Bone marrow (tissue), 2 donors: ENCODE measurements at places on chromosomes 2 and 18.

GRCh38 chr2:46164529-46165301 is 132.5 kb upstream of the EPAS1 start:
- no peak for DNase-seq

GRCh38 chr2:46701152-46701551 is 214.5 kb downstream of the MCFD2 start:
- DNase-seq: no peak

DNA sequence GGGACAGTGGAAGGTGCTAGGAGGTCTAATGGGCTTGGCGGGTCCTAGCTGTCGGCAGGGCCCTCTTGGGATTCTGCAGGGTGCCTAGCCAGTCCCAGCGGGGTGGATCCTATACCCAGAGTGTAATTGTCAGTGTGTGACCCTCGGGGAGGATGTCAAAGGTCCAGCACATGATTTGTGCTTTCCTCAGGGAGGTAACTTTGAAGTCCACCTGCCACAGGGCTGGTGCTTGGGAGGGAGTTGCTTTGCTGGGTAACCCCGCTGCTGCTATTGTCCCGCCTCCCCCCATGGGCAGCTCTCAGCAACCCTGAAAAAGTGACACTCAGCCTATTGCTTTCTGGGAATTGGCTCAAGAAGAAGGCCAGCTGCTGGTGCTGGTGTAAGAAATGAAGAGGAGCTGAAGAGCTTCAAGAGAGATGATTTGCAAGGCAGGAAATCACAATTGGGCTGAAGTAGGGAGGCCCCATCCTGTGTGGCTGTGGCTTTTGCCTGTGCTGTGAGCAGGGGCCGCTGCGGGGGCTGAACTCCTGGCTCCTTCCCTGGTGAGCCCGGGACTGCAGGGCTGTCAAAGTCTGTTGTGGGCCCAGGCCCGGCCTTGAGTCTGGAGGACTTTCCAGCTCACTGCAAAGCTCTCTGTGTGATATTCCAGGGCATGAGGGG is 36.4 kb downstream of the EMILIN2 start:
- peak; percentile 82 for DNase-seq

DNA sequence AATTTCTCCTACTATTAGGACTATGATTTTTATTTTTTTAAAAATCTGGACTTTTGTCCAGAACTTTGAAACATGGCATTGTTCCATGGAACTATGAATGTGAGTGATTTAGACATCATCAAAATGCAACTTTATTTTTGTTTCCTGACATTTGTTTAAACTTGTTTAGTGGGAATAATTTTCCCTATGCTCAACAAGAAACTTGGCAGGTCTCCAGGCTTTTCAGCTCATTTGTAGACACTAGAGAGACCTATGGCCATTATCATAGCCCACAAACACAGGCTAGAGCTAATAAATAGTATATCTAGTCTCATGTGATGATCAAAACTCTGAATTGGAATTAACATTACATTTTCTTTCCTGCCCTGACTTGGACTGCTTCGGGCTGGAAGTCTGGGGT is 145.1 kb upstream of the CELF4 start:
- DNase-seq: no peak

DNA sequence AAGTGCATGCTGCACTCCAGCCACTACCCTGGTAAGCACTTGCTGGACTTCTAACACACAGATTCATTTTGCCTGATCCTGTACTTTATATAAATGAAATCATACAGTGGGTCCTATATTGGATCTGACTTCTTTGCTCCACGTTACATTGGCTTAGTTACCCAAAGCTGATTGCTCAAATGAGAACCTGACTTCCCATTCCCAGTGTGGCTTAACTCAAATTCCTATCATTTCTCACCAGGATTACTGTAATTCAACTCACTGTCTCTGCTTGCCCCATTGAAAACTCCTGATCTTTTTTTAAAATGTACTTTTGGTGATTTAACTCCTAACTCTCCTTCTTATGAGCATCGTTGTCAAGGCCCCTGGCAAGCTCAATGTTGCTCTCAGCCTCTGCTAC is 1.4 kb downstream of the RSAD2 start:
- DNase-seq: no peak

GRCh38 chr18:61471541-61471940 is 138.3 kb downstream of the CDH20 start:
- no peak for DNase-seq

GRCh38 chr2:21920721-21921120 is 797.0 kb downstream of the TDRD15 start:
- DNase-seq: no peak

DNA sequence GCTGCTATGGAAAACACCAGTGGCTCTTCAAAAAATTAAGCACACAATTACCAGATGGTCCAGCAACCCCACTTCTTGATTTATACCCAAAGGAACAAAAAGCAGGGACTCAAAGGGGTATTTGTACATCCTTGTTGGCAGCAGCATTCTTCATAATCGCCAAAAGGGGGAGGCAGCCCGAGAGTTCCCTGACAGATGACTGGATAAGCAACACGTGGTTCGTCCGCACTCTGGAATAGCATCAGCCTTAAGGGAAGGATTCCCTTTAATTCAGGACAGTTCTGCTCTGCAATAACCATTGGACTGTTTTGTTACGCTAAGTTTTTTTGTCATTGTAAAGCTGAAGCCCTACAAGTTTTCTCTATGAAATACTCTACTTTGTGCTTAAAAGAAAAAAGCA is 76.7 kb upstream of the TWIST2 start:
- no peak for DNase-seq

DNA sequence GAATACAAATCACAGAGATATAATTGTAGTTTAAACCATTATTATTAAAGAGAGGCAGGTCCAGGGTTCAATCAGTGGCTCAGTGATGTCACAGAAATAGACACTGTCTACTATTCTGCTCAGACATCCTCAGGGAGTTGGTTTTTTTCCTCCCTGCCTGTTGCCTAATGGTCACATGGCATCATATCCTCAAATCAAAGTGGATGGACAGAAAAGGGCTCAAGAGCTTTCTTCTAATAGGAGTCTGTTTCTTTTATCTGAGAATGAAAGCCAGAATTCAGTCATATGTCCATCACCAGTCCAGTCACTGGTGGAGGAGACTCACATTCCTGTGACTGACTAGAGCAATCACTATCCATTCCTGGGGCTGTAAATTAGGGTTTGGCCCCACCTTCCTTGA is 27.9 kb upstream of the EPC2 start:
- DNase-seq: no peak

- DNase-seq: no peak
These were observed 119.8 kb downstream of the PLB1 start for GRCh38 chr2:28615706-28616105.

GRCh38 chr2:125041846-125042245 is 1016.8 kb downstream of the CNTNAP5 start:
- DNase-seq: no peak

- DNase-seq: no peak
These were observed 55.3 kb upstream of the REL start for GRCh38 chr2:60826111-60826510.

GRCh38 chr2:207257251-207258250 is 91.8 kb upstream of the KLF7 start:
- DNase-seq: no peak

GRCh38 chr2:42809819-42810120 is 17.4 kb upstream of the HAAO start:
- DNase-seq: no peak

DNA sequence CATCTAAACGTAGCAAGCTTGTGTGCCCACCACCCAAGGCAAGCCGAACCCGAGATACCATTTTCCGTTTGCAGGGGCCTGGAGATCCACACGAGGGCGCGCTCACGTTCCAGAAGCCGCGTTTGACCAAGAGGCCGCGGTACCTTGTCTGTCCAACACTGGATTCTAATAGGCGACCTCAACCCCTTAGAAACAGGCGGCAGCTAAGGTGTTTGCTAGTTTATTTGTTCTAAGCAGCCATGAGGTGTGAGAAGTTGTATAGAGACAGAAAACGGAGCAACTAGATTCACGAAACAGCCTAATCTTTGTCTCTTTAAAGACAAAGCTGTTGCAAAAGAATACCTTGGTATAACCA is 4.2 kb downstream of the HOXD11 start:
- no peak for DNase-seq

GRCh38 chr18:59061914-59062642 is 77.6 kb upstream of the SEC11C start:
- no peak for DNase-seq

DNA sequence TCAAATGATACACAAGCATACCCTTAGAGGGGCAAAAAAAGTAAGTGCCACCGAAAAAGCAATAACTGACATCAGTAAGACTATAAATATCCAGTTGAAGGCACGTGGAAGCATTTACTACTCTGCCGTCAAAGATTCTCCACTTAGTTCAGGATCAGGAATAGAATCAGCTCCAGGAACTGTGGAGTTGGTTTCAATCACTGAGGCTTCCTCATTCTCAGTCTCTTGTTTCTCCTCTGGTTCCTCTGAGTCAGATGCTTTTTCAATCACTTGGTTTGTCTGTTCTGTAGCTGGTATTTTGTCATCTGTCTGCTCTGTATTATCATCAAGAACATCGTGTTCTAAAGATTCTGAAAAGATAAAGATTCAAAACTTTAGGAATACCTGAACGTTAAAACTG is 72.2 kb downstream of the LNPK start:
- DNase-seq: no peak

GRCh38 chr2:10097352-10098148 is 17.3 kb upstream of the CYS1 start:
- DNase-seq: peak; percentile 14

DNA sequence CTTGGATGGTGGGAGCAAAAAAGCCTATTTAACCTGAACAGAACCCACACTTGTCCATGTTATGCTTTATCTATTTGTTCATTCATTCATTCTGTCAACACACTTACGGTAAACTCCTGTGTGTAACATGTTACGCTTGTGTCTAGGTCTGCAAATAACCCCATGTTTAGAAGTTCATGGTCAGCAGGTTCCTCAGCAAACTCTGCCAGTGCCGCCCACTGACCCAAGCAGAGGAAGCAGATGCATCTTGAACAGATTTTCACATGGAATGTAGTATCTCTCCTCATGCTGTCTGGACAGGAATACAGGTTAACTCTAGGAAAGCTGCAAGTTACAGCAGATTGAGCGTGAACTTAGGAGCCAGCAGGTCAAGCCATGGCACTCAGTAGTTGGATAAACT is 213.7 kb upstream of the COPS8 start:
- DNase-seq: no peak

- no peak for DNase-seq
These were observed 166.4 kb downstream of the TMEM247 start for GRCh38 chr2:46645681-46646162.

DNA sequence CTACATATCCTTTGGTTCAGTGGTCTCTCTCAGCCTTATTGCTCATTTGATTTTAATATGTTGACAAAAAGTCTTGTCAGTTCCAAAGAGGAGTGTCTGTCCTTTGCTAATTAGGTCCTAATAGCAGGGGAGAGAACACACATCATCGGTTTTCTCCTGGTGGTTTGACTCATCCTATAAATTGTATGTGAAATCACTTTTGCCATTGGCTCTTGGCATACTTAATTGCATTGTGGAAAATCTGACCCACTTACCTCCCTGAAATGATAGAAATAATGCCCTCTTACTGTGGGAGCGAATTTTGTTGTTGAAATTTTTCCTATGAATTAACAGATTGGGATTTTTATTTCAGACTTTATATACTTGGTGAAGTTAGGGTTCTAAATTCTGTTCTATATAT is 58.3 kb downstream of the MTCL1 start:
- DNase-seq: no peak

DNA sequence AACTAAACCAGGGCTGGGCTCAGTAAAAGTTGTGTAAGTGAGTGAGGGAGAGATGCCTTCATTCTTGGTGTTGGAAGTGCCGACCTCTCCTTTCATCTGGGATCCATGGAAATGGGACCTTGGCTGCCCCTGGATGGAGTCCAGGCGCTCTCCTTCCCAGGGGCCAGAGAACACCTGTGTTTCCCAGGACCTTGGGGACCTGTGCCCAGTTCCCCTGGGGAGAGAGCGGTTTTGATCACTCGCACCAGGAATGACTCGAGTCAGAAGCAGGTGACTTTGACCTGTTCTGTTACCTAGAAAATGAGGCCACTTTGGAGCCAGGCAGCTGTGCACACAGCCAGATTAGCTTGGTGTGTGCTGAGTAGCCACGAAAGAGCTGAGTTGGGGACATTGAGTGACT is 97.3 kb downstream of the SH3BP4 start:
- no peak for DNase-seq

DNA sequence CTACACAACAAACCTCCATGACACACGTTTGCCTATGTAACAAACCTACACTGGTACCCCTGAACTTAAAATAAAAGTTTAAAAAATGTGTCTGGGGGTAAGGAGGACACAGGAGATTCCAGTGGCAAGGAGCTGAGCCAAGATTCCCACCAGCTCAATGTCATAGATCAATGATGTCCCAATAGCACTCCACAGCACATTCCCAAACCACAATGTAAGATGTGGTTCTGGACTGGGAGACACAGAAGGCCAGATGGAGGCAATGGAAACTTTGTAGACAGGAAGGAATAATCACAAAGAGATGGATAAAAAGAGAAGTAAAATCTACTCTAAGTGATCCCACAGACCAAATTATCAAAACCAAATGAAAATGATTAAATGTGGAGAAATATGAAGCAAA is 312.4 kb upstream of the SOX11 start:
- no peak for DNase-seq

DNA sequence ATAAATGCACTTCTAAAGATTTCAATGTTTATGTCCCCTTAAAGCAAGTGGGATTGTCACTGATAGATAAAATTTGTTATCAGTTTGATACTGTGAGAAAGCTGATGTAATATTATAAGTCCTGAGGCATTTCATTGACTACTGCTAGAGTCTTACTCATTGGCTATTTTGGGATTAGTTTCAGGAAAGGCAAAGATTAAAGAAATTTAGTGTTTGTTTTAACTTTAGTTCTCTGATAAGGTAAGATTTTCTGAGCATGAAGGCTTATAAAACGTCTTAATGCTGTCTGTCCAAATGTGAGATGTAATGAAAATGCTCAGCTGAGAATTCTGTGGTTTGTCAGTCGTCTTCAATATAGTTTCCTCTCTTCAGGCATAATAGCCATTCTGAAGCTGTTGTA is 886.4 kb upstream of the CDH2 start:
- no peak for DNase-seq

DNA sequence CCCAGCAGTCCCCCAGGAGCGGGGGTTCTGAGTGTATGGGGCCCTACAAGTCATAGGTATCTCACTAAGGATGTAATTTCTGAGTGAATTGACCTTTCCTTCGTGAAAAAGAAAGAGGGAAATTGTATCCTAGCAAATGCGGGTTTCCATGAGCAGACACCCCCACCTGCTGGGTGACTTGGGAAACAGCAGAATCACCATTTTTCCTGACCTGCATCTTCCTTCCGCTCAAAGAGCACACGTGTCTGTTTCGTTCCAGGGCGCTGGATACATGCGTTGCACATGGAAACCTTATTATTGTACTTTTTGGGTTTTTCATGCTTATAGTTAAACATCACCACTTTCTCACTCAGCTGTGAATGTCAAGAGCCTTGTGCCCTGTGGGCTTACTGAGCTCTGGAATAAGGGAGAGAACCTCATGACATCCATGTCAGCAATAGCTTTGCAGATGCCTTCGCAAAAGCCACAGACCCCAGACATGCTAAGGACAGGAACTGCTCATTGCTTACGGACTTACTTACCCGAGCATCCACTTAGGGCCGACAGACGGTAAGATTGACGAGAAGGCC is 132.8 kb downstream of the TPO start:
- no peak for DNase-seq
